AG10803 (cell line): ENCODE measurements at places on chromosomes 6 and 20.

DNA sequence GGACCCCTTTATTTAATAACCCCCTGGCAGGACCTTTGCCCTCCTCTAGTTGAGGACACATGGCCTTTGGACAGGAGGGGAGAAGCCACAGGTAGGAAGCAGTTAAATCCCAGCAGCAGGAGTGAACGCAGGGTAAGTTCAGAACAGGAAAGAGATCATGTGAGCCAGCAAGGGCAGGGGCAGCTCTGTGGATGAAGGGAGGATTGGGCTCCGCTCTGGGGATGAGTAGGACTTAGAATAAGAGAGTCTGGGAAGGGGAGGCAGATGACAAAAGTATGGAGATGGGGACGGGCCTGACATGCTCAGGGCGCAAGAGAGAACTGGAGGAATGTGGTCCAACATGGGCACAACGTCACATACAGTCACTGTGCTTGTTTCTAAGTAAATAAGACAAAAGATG, 89.0 kb downstream of the NDUFAF5 start:
- DNase-seq = no peak

GRCh38 chr6:124924333-124924759, 37.9 kb upstream of the RNF217 start:
- DNase-seq = peak; percentile 6

- peak; percentile 76 for DNase-seq
These were observed 23.9 kb downstream of the MAP7 start for GRCh38 chr6:136526196-136526930.

DNA sequence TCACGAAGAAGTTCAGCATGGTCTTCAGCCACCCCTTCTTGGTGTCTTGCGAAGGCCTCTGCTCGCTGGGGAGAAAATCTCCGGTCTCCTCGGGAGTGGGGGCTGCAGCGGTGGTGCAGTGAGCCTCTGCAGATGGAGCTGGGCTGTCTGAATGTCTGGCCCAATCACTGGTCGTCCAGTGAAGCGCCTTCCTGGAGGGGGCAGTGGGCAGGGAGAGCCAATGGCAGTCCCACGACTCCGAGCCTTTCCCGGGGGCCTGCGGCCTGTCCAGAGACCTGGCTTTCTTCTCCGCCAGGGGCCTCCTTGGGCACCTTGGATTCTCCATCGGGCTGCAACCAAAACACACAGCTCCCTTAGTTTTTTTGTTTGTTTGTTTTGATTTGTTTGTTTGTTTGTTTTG, 6.3 kb downstream of the BNIP5 start:
- DNase-seq = no peak

- no peak for DNase-seq
These were observed 162.7 kb upstream of the MLN start for GRCh38 chr6:33966536-33966935.

GRCh38 chr6:169969372-169970099, 218.1 kb downstream of the ERMARD start:
- DNase-seq = no peak

DNA sequence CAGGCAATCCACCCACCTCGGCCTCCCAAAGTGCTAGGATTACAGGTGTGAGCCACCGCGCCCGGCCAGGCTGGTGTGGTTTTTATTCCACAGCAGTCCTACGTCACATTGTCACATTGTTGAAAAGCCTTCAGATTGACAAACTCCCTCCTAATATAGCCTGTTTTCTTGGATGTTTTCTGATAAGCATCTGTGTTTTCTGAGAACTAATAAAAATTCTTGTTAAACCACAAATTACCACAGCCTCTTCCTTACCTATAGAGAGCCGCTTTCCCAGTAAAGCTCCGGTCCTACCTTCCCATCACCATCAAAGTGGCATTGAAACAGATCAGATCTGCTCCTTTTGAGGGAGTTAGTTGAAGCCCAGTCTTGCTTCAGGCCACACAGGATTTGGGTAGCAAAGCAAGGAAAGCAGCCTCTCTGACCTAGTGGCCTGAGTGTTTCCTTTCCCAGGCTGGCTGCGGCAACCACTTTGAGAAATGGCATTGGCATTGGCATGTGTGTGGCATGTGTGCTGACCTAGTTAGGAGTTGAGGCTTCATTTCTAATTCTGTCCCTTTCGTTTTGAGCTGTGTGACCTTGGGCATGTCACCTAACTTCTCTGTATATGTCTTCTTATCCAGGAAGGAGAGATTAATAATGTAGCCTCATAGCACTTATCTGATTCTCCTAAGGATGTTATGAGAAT, 1.7 kb upstream of the PKIG start:
- DNase-seq = no peak

DNA sequence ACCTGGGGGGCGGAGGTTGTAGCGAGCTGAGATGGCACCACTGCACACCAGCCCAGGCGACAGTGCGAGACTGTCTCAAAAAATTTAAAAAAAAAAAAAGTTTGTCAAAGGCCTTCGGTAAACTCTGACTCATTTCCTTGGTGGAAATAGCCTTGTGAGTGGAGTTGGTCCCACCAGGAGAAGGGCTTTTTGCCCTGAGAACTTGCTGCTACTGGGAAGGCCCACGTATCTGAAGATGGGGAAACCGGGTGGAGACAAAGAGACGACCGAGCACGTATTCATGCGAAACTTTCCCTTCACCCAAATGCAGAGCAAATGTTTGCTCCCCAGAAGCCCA, 51.7 kb downstream of the SLC22A23 start:
- DNase-seq = peak; percentile 24

- DNase-seq = peak; percentile 63
These were observed 12.5 kb downstream of the ITPR3 start for GRCh38 chr6:33633462-33634158.

DNA sequence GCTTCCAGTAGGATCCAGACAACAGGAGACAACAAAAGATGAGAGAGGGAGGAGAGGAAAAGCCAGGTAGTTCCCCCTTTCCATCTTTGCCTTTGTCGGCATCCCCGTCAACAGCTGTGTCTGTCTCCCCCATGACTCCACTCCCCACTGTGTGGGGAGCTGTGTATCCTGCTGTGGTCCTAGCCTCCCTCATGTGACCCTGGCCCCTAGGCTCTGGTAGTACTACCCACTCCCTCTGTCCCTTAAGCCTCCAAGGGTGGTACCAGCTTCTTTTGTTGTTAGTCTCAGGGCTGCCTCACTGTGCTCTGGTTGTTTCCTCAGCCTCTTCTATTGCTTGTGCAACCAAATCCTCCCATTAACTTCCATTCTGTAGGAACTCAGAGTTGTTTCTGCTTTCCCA, 28.7 kb downstream of the ANKEF1 start:
- no peak for DNase-seq
